Activated CD4-positive, alpha-beta T cell treated with anti-CD3 and anti-CD28 coated beads, Interleukin-2, amount 10 ng/mL, durations not matched to agents 7 days and 5 days (primary cell): ENCODE measurements at places on chromosomes 3 and 15. TPM values are rescaled to one million over a fixed set of nuclear protein-coding genes. Genes with fewer than 3 reads are reported as not detected.
A peak's percentile ranks its signal among the peaks of the same experiment; 100 is the strongest.

DNA sequence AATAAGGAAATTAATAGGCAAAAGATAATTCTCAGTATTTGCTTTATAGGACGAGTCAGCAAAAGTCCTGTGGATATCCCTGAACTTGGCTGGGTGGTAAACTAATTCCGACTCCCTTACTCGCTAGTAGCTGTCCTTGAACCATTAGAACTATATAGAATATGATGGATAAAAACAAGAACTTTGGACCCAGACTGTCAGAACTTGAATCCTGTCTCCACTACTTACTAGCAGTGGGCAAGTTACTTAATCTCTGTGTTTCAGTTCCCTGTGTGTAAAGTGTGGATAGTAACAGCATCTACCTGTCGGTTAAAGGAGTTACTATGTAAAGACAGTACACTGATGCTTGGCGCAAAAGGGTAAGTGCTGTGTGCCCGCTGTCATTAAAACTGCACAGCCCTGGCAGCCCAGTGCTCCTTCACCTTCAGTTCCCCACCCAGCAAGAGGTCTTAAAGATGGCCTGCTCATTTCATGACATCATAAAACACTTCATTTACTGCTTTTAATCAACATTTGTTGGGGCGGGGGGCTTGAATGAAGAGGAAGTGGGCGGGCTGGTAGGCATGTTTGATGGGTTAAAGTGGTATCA is 7.3 kb downstream of the TPM1 start:
- peak overlapping the region; percentile 86 for H3K4me3 ChIP-seq
- H3K27me3 ChIP-seq = peaks cover 39% of the 10 kb centered on the region
- H3K4me1 ChIP-seq = peaks cover 20% of the 10 kb centered on the region
- no peak for DNase-seq
- no peaks in the 10 kb centered on the region for H3K36me3 ChIP-seq

FAM43A gene
- 0.69 TPM for total RNA-seq

DNA sequence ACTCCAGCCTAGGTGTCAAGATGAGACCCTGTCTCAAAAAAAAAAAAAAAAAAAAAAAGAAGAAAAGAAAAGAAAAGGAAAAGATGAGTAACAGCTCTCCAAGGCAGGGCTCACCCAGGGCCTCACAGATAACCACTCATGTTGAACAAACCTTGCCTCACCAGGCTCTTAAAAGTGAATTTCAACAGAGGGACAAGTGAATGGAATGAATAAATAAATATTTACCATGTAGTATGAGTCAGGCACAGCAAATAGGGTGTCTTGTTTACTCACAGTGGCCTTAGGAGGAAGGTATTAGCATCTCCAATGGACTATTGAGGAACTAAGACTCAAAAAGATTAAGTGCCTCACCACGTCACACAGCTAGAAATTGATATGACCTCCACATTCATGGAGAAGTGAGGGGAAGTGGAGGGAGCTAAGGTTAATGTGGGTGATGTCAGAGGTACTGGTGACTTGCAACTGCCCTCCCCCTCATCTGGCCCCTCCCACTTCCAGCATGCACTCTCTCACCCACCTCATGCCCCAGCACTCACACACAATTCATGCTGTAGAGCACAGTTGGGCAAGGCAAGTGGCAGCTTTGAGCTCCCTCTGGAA is 255.5 kb downstream of the UACA start:
- H3K4me1 ChIP-seq = peaks cover 61% of the 10 kb centered on the region
- no peak overlapping the region for H3K4me3 ChIP-seq
- H3K27ac ChIP-seq = no peak overlapping the region
- H3K36me3 ChIP-seq = peaks cover 24% of the 10 kb centered on the region
- no peak for DNase-seq
- peaks cover 14% of the 10 kb centered on the region for H3K27me3 ChIP-seq

- no peaks in the 10 kb centered on the region for H3K4me1 ChIP-seq
- DNase-seq = no peak
- H3K36me3 ChIP-seq = no peaks in the 10 kb centered on the region
- H3K27me3 ChIP-seq = no peaks in the 10 kb centered on the region
- no peak overlapping the region for H3K27ac ChIP-seq
These were observed 458.5 kb upstream of the ARRDC4 start for GRCh38 chr15:97502038-97502437.

DNA sequence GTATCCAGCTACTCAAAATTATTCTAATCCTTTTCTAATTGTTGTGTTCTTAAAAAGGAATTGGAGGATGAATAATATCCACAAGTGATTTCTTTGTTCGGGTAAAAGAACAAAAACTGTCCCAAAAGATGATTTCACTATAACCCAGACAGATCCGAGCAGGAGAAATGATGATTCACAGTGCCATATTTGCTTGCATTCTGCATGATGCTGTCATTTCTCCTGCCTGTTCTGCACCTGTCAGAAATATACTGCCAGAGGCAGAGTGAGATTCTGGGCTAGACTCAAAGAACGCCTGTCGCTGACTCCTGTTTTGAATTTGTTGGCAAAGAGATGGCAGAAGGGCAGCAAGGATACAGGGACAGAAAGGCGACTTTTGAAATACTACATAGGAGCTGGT is 34.7 kb upstream of the SLC24A5 start:
- no peaks in the 10 kb centered on the region for H3K27me3 ChIP-seq
- H3K36me3 ChIP-seq = no peaks in the 10 kb centered on the region
- no peak overlapping the region for H3K4me3 ChIP-seq
- H3K27ac ChIP-seq = no peak overlapping the region
- no peaks in the 10 kb centered on the region for H3K4me1 ChIP-seq
- no peak for DNase-seq

- H3K27me3 ChIP-seq = no peaks in the 10 kb centered on the region
- no peak for DNase-seq
- no peak overlapping the region for H3K4me3 ChIP-seq
- peaks cover under 1% of the 10 kb centered on the region for H3K4me1 ChIP-seq
- peaks cover 1% of the 10 kb centered on the region for H3K36me3 ChIP-seq
- H3K27ac ChIP-seq = no peak overlapping the region
These were observed 55.5 kb downstream of the NSUN3 start for GRCh38 chr3:94118390-94118789.

GRCh38 chr3:126618760-126619159 is 36.2 kb downstream of the TXNRD3 start:
- DNase-seq = no peak
- H3K4me1 ChIP-seq = peaks cover 14% of the 10 kb centered on the region
- no peaks in the 10 kb centered on the region for H3K27me3 ChIP-seq
- H3K4me3 ChIP-seq = no peak overlapping the region
- H3K27ac ChIP-seq = no peak overlapping the region

GNB4 gene
- total RNA-seq = 6.9 TPM

AADACL2 gene
- not detected for total RNA-seq

GRCh38 chr3:196927571-196928453 is 14.5 kb downstream of the NCBP2 start:
- DNase-seq = no peak
- H3K36me3 ChIP-seq = peaks cover 24% of the 10 kb centered on the region
- H3K27ac ChIP-seq = no peak overlapping the region
- no peaks in the 10 kb centered on the region for H3K27me3 ChIP-seq

PPP1R14D gene
- total RNA-seq = not detected

DNA sequence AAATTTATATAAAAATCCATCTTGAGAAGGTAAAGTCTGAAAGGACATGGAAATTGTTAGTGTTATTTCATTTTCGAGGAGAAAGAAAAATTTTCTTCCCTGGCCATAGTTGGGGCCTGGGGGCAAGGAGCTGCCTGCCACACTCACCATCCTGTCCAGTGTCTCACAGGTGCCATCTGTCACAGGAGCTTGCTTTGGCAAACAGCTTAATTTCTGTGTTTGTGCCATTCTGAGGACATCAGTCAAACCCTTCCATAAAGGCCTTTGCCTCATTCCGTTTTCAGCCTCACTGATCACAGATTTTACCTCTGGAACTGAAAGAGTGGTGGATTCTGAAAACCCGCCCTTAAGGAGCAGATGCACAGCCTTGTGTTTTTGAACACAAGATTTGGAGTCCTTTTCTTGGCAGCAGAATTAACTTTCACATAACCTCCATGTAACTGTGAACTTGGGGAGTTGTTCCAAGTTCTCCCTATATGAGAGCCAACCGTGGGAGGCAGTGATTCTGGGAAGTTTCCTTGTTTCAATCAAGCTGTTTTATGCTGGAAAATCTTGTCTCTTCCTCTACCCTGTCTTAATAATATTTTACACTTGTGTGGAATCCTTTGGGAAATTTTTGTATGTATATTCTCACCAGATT is 254.7 kb downstream of the CACNA2D3 start:
- no peaks in the 10 kb centered on the region for H3K4me1 ChIP-seq
- H3K27ac ChIP-seq = no peak overlapping the region
- H3K27me3 ChIP-seq = no peaks in the 10 kb centered on the region
- H3K4me3 ChIP-seq = no peak overlapping the region

ETFA gene
- 82.9 TPM for total RNA-seq

DNA sequence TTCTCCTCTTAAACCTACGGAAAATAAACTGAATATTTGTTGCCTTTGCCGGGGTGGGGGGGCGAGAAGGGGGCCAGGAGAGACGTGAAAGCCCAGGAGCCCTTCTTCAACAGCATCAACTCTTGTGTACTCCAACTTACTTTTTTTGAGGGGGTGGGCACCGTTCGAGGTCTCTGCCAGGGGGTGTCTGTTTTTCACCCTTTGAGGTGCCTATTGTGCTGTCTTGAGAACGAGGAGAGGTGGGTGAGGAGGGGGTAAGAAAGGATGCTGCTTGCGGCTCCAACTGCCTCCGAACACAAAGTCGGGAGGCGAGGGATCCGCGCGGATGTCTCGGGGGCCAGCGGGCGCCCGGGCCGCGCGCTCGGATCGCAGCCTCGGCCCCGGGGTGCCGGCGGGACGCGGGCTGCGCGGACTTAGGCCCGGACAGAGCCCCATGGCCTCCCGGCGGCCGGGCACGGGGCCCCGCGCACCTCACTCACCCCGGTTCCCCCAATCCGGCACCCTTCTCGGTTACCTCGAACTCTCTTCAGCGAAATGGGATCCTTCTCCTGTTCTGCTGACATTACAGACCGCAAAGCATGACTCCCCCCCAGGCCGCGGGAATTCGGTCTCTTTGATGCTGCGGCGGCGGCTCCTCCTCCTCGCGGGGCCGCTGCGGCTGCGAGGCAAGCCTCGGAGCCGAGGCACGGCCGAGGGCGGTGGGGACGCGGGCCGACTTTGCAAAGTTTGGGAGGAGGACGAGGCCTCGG is 650 bp downstream of the PYGO1 start:
- H3K27me3 ChIP-seq = peaks cover 45% of the 10 kb centered on the region
- H3K27ac ChIP-seq = no peak overlapping the region
- peaks cover 3% of the 10 kb centered on the region for H3K4me1 ChIP-seq
- H3K4me3 ChIP-seq = peak overlapping the region; percentile 32
- DNase-seq = no peak

GRCh38 chr15:66046751-66047150 is 177.5 kb downstream of the RAB11A start:
- H3K27me3 ChIP-seq = no peaks in the 10 kb centered on the region
- no peak overlapping the region for H3K27ac ChIP-seq
- H3K4me3 ChIP-seq = no peak overlapping the region
- no peaks in the 10 kb centered on the region for H3K36me3 ChIP-seq
- DNase-seq = no peak
- H3K4me1 ChIP-seq = no peaks in the 10 kb centered on the region

APPL1 gene
- 38.5 TPM for total RNA-seq
